ENCODE measurements at places on chromosomes 3 and 15.

DNA sequence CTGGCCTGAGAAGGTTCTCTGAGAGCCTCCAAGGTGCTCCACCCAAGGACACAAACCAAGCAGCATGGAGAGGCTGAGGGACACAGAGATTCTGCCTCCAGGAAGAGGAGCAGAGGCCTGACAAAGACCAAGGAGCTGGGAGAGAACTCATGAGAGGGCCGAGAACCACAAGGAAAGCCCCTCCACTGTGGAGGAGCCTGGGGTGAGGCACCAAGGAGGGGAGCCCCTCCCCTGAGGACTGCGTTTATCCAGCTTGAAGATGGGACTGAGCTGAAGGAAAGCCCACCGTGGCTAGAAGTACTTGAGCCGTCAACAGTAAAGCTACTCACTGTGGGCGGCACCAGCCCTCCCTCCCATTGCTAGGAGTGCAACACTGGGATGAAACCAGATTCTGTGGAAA is 63.1 kb upstream of the MEF2A start:
- DNase-seq, result no peak

DNA sequence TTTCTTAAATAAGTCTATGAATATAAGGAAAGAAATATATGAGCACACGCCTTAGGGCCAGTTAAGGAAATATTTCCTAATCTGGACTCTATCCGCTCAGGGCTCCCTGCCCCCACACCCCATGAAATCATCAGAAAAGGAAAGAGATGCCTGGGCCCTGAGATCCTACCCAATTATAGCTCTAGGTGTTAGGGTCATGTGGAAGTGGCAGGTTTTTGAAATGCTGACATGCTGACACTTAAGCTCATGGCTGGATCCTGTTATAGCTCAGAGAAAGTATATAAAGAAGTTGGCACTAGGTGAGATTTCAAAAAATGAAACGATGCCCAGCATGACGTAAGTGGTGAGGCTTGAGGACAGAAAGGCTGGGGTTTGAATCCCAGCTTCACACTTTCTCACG is 43.5 kb upstream of the AKAP13 start:
- DNase-seq, result no peak

- DNase-seq, result no peak
Measured at GRCh38 chr3:30354513-30354912, 251.9 kb upstream of the TGFBR2 start.

GRCh38 chr15:87804451-87804850 is 452.1 kb downstream of the NTRK3 start:
- no peak for DNase-seq

GRCh38 chr15:91537856-91538255 is 315.7 kb upstream of the SLCO3A1 start:
- no peak for DNase-seq

- no peak for DNase-seq
Measured at GRCh38 chr3:62604298-62604697, 230.9 kb upstream of the FEZF2 start.
